Stimulated activated CD8-positive, alpha-beta memory T cell treated with anti-CD3 and anti-CD28 coated beads, Interleukin-15, amount 100 ng/mL, for 48 hours (primary cell): ENCODE measurements at places on chromosomes 3 and 15.

DNA sequence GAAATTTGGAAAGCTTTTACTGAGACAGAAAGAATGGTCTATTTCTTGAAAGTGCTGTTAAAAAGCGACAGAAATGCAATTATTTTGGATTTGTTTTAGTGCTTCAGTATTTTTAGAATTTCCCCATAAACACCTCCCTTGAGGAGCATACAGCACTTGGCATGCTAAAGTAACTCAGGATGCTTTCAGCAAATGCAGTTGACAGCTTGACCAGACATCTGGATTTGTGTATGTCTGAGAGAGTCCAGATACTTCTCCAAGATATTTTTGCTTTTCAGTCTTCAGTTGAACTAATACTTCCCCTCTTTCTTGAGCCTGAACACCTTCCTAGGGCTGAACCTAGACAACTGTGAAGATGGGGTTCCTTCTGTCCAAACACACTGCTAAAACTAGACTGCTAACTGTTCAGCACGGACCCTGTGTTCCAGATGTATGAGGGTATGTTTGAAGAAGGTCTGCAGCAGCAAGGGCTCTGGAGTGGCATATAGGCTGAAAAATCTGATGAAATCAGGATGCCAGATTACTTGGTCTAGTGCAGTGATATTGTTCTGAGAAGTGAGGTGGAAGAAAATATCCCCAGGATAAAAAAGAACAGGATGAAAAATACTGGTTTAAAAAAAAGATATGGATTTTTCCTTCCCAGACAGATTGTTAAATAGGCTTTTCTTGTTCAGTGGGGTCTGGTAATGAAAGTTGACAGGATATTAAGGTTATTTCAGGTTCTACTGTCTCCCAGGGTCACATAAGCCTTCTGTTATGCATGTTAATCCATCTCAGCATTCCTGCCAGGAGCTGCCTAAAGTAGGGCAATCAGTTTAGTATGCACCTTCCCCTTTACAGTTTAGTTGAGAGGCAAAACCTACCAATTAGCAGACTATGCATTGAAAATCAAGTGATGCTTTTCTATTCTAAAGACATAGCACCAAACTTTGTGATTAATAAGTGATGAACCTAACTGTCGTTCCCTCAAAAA lies 516.9 kb upstream of the TBL1XR1 start:
- no peak for DNase-seq

DNA sequence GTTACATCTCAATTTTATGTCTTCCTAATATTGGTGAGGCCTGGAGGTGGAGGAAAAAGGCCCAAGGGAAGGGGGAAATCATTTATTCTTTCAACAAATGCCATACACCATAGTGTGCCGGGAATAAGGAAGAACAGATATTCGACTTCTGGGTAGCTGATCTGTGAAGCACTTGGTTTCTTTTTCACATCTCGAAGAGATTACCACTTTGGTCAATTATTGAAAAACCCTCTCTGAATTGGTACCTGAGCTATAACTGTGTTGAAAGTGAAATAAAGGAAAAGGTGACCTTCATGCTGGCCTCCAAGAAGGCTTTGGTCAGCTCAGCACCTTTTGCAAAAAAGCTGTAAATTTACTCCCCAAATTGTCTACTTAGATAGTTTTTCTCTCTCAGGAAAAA lies 14.2 kb upstream of the MB21D2 start:
- DNase-seq = no peak

GRCh38 chr3:13780432-13781176 lies 99.3 kb downstream of the WNT7A start:
- DNase-seq = no peak

DNA sequence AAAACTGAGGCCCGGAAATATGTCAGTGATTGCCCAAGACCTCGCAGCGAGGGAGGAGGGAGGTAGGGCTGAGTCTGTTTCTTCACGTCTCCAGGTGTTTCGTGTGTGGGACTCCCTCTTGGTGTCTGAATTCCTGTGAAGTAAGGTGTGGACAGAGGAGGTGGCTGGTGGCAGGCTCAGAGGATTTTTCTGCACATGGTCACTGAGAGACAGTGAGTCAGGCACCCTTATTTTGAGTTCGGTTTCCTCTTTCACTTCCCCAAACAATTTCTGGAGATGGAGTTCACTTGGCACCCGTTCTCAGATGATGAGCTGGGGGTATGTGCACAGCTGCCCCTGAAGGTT lies 46.3 kb upstream of the VPS8 start:
- DNase-seq = no peak

GRCh38 chr3:97001611-97002010 lies 187.2 kb downstream of the EPHA6 start:
- no peak for DNase-seq

DNA sequence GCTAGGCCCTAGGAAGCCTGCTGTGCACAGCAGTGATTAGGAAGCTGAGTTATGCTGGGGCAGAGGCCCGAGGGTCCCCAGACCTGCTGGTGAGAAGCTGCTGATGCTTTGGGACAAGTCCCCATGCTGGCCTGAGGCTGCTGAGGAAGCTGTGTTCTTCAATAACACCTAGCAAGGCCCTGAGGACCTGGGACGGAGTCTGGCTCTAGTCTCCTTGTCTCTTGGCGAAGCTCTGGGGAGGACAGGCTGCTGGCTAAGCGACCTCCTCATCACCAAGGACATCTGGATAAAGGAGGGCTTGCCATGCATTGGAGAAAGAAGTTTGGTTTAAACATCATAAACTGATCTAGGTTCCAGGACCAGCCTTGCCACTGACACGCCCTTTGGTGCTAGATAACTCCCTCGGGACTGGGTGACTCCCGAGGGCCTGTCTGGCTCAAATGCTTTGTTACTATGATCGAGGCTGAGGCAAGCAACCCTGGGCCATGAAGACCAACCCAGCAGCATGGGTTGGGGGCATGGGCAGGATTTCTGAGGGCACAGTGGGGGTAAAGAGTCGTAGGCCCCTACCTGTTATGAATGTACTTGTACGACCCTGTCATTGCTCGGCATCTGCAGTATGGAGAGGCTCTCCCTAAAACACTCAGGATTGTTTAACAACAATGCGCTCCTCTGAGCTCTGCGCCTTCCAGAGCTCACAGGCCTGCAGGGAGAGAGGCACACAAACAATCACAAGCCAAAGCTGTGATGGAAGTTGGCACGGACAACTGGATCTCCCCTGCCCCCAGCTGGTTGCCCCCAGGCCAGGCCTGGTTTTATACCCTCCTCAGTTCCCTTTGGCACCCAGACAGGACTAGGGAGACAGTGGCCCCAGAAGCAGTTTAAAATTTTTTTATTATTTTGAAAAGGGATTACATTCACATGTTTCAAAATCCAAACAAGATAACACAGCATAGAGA lies 64.4 kb downstream of the LINGO1 start:
- DNase-seq = no peak

- DNase-seq = no peak
These were observed 28.8 kb upstream of the SYNM start for GRCh38 chr15:99076109-99076508.

DNA sequence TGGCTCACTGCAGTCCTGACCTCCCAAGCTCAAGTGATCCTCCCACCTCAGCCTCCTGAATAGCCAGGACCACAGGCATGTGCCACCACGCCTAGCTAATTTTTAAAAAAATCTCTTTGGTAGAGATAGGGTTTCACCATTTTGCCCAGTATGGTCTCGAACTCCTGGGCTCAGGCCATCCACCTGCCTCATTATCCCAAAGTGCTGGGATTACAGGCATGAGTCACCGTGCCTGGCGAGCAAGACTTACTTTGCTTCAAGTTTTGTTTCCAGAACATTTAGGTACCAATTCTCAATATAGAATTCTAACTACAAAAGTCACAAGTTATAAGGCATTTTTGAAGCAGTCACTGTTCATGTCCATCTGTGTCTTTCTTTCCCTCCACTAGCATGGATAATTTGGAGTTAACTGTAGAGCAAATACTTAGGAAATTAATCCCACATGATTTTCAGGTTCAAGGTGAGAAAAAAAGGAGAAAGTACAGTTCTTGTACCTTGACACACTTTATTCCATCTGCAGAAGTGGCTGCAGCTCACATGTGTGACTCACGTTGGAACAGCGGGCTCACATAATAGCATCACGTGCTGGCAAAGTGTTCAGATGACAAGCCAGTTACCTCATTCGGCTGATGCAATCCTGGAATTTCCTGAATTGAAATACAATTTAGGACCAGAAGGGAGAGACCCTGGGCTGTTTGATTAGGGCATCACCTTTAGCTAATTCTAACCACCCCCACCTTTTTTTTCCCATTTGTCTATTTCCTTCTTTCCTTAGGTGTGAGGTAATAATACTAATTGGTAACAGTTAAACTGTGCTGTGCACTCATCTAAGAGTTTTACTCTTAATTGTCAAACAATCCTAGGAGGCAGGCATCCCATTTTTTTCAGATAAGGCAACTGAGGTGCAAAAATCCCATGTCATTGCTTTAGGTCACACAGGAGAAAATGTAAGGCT lies 46.9 kb upstream of the NEDD4 start:
- no peak for DNase-seq

GRCh38 chr3:115217678-115218451 lies 70.8 kb upstream of the ZBTB20 start:
- DNase-seq = no peak

GRCh38 chr3:152615681-152616080 lies 219.2 kb upstream of the P2RY1 start:
- no peak for DNase-seq

GRCh38 chr3:8441969-8442559 lies 59.6 kb upstream of the LMCD1 start:
- no peak for DNase-seq
